CD4-positive, alpha-beta T cell treated with Interleukin-6 at 100 ng/mL for 8 hours (primary cell): ENCODE measurements at places on chromosomes 3 and 15.
A peak's percentile ranks its signal among the peaks of the same experiment; 100 is the strongest.

- no peak for DNase-seq
These were observed 76.3 kb downstream of the UBE3A start for GRCh38 chr15:25362545-25362944.

DNA sequence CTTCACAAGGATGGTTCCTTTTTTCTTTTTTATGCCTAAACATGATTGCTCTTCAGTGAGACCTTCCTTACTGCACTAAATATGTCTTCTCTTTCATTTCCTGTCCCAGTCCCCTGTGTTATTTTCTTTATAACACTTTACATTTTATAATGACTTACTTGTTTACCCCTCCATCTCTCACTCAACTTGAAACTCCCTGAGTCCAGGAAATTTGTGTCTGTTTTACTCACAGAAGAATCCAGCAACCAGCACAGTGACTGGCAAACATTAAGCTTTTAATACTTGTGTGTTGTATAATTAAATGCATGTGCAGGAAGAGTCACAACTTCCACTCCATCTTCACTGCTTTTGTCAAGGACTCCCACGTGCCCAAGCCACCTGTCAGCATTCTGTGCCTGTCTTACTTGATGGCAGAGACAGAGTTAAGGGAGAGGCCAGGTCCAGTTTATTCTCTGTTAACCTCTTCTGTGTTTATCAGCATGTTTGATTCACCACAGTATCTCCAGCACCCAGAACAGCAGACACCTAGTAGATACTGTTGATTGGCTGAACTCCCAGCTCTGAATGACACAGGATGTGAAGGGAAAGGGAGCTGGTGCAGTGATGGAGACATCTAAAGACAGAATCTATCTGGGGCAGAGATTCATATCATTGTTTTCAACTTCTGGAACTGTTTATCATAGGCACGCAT, 42.8 kb downstream of the SSR3 start:
- no peak for DNase-seq

DNA sequence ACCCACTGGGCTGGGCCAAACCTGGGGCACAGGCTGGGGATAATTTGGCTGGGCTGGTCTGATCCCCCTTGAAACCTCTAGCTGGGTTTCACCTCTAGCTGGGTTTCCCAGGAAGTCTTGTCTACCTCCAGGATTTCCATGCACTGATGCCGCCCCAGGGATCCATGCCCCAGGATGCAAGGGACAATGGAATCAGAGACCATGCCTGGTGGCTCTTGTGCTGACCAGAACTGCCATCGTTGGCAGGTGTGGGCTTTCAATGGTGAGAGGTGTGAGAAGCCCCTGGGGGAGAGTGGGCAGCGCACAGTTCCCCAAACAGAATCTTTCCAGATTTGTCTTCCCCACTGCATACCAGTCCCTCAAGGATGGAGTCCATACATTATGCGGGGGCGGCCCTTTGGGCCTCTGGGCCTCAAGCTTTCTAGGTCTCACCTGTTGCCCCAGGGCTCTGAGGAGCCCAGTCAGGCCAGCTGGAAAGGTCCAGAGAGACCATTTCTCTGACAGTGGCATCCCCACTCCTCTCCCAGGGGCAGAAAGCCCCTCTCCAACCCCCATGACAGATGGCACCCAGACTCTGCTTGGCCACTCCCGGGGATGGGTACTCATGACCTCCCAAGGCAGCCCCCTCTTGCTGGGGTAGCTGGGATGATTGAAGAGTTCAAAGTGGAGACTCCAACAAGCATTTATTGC, 35.4 kb downstream of the EPHB3 start:
- DNase-seq, result no peak

DNA sequence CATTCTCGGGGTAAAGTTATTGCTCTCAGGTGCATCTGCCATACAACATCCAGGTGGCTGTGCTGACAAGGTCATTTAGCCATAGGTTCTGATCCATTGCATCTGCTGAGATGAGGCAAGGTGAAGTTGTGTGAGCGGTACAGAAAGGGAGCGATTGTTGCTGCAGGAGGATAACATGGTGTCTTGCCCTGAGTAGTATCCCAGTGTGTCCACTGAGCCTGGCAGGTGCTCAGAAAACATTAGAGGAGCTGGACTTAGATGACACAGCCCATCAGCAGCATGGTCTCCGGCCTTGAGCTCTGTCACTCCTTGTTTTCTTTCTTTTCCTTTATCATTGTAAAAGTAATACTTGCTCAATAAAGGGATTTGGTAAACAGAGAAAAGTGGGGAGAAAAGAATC, 161.1 kb upstream of the ATP10A start:
- DNase-seq, result no peak

GRCh38 chr3:14307656-14308302, 94.6 kb upstream of the SLC6A6 start:
- DNase-seq, result no peak

DNA sequence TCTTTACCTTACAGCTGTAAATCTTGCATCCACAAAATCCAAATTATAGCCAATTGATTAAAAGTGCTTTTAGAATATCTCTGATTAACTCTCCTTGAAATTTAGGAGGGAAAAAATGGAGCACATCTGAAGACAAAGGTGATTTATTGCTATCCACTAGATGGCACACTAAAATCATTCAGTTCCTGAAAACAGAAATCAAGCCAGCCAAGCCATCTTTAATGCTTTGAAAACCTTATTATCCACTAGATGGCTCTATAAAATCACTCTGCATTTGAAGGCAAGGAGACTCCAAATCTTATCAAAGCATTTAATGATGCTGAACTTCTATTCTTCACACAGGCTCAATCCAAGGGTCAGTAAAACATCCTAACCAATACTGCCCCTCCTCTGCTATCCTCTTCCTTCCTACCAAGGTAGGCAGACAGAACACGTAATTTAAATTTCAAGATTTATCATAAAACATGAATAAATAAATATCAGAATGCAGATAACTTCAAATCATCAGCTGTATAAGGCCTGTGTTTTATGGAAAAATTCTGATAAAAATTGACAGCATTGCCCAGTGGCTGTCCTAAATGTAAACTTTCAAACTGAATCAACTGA, 48.4 kb downstream of the GOLIM4 start:
- DNase-seq, result peak; percentile 2

DNA sequence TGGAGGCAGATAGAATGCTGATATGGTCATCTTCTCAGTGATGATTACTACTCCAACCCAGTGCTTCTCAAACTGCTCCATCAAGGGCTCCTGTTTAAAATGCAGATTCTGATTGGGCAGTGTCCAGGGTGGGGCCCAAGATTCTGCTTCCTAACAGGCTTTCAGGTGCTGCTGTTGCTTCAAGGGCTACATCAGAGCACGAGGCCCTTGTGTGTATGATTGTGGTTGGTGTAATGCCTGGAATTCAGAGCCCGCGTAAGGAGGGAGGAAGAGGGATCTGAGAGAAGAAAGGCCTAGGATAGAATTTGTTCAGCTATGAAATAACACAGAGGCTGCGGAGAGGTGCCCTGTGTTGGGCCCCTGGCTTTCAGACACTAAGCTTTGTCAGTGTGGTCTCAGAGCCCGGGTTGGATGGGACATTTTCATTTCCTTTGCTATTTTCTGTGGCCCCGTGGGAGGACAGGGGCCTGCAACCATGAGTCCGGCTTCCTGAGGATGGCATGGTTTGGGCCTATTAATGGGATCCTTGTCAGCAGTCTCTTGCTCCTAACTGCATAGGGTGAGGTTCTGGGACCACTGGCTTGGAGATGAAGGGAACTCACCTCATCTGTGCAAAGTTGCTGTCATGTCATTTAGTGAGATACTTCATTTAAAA, 53.0 kb downstream of the ATP1B3 start:
- no peak for DNase-seq

- no peak for DNase-seq
These were observed 161.4 kb downstream of the CHSY1 start for GRCh38 chr15:101090428-101090790.

- no peak for DNase-seq
These were observed 59.5 kb upstream of the DPPA4 start for GRCh38 chr3:109396806-109397205.

DNA sequence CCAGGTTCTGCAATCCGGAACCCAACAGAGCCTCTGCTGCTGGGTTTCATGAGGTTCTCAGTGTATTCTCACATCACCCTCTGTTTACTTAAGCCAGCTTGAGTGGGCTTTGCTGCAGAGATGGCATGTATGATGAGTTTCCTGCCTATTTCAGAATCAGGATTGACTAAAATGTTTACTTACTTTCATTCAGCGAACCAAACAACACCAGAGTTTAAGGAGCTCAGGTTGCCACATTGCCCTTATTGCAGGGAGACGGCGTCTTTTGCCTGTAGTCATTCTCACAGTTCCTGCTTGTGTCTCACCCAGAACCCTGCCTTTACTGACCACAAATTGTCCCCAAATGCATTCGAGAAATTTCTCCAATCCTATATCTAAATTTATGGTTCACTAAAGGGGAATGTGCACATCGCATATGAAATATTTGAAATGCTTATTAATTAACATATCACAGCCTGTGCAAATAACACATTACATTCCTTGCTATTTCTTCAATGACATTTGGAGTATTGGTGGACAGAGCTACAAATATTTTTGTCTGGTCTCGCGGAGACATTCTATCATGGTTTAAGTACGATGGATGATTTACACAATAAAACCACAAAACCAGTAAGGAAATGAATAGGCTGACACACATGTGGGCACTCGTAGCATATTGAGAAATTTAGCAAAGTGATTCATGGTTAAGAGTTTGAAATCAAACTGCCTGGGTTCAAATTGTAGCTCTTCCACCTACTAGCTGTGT, 377.2 kb upstream of the CFAP20DC start:
- DNase-seq, result no peak

DNA sequence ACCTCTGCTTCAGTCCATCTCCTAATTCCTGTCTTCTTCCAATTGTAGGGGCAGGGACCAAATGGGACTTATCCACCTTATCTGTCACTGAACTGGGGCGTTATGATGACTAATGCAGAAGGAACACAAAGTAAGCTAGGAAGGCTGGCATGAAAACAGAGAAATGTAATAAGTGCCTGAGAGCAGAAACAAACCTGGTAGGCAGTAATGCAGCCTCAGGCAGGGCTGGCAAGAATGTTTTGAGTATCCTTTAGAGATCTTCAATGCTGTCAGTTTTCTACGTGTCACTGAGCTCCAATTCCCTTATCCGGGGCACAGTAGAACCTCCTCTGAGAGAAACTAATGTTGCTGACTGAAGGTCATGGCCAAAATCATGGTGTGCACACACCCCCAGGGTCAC, 246.2 kb upstream of the TBL1XR1 start:
- DNase-seq, result no peak

DNA sequence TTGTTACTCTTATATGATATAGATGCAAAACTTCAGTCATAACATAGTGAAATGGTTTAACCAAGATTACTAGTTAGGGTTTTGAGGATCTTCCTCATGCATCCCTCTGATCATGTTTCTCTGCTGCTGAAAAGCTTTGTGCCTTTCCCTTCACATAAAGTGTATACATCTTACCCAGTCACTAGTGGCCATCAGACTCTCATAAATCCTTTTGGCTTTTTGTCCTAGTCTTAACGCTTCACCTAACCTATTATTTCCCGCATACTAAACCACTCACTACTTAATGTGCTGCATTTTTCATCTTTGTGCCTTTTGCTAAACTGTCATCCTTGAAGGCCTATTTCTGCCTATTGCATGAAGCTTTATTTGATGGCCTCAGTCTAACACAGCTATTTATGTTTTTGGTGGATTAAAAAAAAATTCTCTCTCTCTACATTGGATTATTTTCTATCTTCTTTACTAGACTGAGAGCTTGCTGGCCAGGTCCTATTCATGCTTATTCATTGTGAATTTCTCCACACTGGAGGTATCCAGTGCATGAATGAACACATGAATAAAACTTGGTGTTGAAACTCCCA, 717.6 kb upstream of the GOLIM4 start:
- DNase-seq, result no peak

GRCh38 chr3:48970586-48970985, 19.5 kb upstream of the P4HTM start:
- DNase-seq, result no peak

DNA sequence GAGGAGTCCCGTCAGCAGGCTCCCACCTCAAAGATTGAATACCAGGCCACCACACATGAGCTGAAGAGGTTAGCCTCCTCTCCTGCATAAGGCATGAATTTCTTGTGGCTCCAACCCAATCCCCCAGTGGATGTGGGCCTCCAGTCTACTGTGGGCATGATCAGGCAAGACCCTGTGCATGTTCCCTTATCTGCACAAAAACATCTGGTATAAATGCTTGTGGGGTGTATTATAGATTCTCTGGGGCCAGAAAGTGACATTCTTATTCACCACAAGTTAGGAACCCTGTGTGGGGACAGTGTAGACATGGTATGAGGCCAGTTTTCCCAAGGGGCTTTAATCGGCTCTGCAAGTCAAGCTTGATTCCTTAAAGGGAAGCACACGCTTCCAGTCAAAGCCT, 18.2 kb upstream of the UBP1 start:
- DNase-seq, result no peak

GRCh38 chr15:52733088-52733487, 53.9 kb upstream of the ATOSA start:
- DNase-seq, result no peak

DNA sequence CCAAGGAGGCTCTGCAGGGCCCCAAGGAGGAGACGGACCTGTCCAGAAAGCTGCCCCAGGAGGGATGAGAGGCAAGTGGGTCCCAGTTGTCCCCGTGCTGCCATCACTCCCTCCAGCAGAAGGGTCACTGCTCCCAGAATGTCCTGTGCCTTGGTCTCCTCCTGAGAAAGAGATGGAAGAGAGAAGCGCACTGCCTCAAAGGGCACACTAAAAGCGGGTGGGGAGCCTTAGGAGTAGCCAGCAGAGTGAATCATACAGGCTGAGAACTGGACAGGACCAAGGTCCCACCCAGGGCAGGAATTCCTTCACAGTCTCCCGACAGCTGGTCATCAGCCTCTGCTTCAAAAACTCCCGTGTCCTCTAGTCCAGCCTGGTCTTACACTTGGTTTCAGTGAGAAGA, 4.6 kb downstream of the THPO start:
- DNase-seq, result no peak

GRCh38 chr3:40516201-40516600, 8.6 kb upstream of the ZNF621 start:
- DNase-seq, result no peak

GRCh38 chr15:76006136-76006778, 6.0 kb downstream of the NRG4 start:
- DNase-seq, result no peak

- DNase-seq, result no peak
These were observed 74.7 kb downstream of the CYP19A1 start for GRCh38 chr15:51263726-51264125.
